ENCODE measurements at places on chromosomes 4 and X.

DNA sequence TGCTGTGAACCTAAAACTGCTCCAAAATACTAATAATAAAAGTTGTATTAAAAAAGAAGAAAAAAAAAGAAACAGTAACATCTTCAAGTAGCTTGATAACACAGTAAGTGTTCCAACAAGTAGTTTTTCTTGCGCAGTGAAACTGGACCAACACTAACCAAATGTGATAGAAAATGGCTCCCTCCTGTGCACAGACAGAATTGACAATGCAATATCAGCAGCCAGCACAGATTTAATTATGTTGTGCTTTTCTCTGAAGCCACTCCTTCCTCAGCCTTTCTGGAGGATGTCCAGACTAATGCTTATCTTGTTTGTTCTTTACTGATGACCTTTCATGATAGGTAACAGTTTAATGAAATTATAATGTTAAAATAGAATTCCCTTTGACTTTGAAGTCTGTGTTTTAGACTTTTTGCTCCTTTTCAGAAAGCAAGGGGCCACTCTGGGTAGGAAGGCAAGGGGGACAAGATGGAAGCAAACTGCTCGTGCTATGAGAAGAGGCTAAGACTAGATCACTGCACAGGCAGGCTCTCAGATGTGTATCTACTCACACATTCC is 147.1 kb upstream of the RPL34 start:
- no peak for DNase-seq

GRCh38 chrX:123993326-123993725 is 31.8 kb downstream of the STAG2 start:
- no peak for DNase-seq

- DNase-seq = no peak
These were observed 137.4 kb downstream of the DKK2 start for GRCh38 chr4:106898621-106899230.

GRCh38 chr4:113090954-113091353 is 41.5 kb downstream of the ANK2 start:
- DNase-seq = no peak

- no peak for DNase-seq
These were observed 56.7 kb downstream of the IGFBP7 start for GRCh38 chr4:57053508-57053907.

DNA sequence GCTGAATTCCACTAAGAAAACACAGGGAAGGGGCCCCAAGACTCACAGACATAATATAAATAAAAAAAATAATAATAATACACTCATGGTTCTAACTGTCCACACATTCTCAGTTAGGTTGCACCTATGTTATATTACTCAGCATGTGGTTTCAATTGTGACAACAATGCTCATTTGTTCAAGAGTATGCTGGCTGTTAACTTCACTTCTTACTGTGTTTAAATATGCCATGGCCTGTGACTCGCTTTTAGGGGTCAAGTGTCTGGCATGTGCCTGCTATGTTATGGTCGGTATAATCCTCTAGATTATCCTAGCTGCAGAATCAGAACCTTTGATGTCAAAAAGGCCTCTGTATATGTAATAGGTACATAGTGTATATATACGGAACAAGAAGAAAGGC is 324.8 kb upstream of the INTU start:
- DNase-seq = no peak

DNA sequence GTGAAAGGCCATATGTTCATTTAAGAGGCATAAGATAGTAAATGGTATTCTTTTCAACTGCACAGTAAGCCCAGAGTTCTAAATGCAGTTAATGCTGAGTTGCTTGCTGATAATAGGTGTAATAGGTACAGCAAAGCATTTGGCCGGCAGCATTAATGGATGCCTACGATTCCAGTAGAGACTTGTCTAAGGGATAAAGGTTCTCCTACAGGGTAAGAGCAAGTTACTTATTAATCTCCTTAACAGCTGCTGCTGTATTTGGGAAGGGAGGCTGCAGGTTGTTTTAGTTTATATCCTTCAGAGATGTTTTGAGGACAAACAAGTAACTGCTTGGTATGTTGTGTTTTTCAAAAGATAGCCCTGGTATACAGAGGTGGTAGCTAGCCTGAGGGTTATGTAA is 16.8 kb downstream of the TSPAN7 start:
- DNase-seq = no peak

DNA sequence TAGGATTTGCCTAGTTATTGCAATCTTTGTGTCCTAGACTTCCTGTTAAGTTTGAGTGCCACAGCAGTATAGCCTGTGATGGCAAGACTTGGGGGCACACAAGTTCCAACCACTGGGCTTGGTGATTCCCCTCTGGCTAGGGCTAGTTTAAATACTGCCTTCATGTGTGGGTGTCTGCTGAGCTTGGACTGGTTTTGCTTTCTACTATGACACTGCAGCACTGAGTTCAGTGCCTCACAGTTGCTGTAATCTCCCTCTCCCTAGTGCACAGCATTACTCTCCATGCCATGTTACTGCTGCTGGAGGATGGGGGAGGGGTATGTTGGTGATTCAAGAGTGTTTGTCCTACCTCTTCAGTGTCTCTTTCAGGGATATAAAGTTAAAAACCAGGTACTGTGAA is 379.6 kb downstream of the IL15 start:
- no peak for DNase-seq
